EL (cell line): ENCODE measurements at places on chromosomes 12 and 14.

DNA sequence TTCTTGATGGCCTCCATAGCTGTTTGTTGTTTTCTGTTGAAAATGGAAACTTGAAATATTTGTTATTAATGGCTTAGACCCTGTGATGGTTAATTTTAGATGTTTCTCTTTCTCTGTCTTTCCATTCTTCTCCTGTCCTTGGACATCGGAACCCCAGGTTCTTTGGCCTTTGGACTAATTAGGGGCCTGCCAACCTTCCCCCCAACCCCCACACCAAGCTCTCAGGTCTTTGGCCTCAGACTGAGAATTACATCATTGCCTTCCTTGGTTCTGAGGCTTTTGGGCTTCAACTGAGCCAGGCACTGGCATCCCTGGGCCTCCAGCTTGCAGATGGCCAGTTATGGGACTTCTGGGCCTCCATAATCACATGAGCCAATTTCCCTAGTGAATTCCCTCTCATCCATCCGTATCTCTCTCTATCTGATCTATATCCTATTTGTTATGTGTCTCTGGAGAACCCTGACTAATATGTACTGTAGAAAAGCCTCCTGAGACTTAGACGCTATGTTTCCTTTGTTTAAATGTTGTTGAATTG, 71.6 kb downstream of the FGD4 start:
- no peak for DNase-seq

- DNase-seq = no peak
Observed at GRCh38 chr12:114858388-114859146, 174.6 kb upstream of the TBX3 start.

GRCh38 chr14:91904483-91904882, 37.1 kb upstream of the TC2N start:
- no peak for DNase-seq

GRCh38 chr14:89728964-89729363, 225.6 kb downstream of the EFCAB11 start:
- DNase-seq = no peak

GRCh38 chr12:91732086-91732485, 413.6 kb downstream of the BTG1 start:
- peak; percentile 4 for DNase-seq
